Right atrium auricular region (tissue), 2 donors: ENCODE measurements at places on chromosomes 3 and 15. TPM values are rescaled to one million over a fixed set of nuclear protein-coding genes. Genes with fewer than 3 reads are reported as not detected.

DNA sequence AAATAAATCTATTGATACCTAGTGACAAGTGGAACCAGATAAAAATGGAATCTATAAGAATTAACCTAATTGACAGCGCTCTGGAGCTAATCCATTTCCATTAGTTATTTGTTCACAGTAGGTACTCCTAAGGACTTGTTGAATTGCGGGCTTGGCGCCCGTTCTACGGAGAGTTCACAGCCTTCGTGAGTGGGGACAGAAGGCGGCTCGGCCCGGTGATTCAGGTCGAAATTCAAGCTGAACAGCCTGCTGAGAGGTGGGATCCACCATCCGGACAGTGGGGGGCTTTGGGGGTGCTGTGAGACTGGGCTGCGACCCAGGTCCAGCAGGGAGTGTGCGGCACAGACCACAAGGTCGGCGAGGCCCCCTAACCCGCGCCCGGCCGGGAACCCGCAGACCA, 779 bp upstream of the CTNNB1 start:
- no peak for DNase-seq
- no peaks in the 10 kb centered on the region for H3K4me1 ChIP-seq
- H3K36me3 ChIP-seq = no peaks in the 10 kb centered on the region
- no peaks in the 10 kb centered on the region for H3K27me3 ChIP-seq
- peak overlapping the region; percentile 94 for H3K27ac ChIP-seq
- H3K4me3 ChIP-seq = peak overlapping the region; percentile 82

- no peak overlapping the region for H3K4me3 ChIP-seq
- H3K27me3 ChIP-seq = no peaks in the 10 kb centered on the region
- H3K36me3 ChIP-seq = peaks cover 7% of the 10 kb centered on the region
- DNase-seq = peak; percentile 90
Measured at GRCh38 chr3:4741404-4742307, 237.6 kb upstream of the BHLHE40 start.

GRCh38 chr3:193796089-193796488, 203.1 kb downstream of the OPA1 start:
- no peak overlapping the region for H3K27ac ChIP-seq
- no peak overlapping the region for H3K4me3 ChIP-seq
- H3K27me3 ChIP-seq = no peaks in the 10 kb centered on the region
- H3K4me1 ChIP-seq = no peaks in the 10 kb centered on the region

- DNase-seq = no peak
- H3K4me3 ChIP-seq = no peak overlapping the region
- H3K4me1 ChIP-seq = no peaks in the 10 kb centered on the region
- no peak overlapping the region for H3K27ac ChIP-seq
- no peaks in the 10 kb centered on the region for H3K27me3 ChIP-seq
Measured at GRCh38 chr3:115999001-115999585, 375.8 kb downstream of the GAP43 start.

HEG1 gene
- total RNA-seq = 210 TPM

- H3K4me1 ChIP-seq = no peaks in the 10 kb centered on the region
- no peak overlapping the region for H3K27ac ChIP-seq
- H3K27me3 ChIP-seq = no peaks in the 10 kb centered on the region
- no peak overlapping the region for H3K4me3 ChIP-seq
- no peaks in the 10 kb centered on the region for H3K36me3 ChIP-seq
- no peak for DNase-seq
Measured at GRCh38 chr3:180749322-180749721, 70.0 kb upstream of the CCDC39 start.

- no peaks in the 10 kb centered on the region for H3K36me3 ChIP-seq
- DNase-seq = no peak
- H3K4me1 ChIP-seq = peaks cover 17% of the 10 kb centered on the region
- H3K27me3 ChIP-seq = no peaks in the 10 kb centered on the region
Measured at GRCh38 chr3:12751571-12751970, 7.5 kb downstream of the TMEM40 start.

KIF15 gene
- 0.63 TPM for total RNA-seq

GOLGA6A gene
- total RNA-seq = not detected

DNA sequence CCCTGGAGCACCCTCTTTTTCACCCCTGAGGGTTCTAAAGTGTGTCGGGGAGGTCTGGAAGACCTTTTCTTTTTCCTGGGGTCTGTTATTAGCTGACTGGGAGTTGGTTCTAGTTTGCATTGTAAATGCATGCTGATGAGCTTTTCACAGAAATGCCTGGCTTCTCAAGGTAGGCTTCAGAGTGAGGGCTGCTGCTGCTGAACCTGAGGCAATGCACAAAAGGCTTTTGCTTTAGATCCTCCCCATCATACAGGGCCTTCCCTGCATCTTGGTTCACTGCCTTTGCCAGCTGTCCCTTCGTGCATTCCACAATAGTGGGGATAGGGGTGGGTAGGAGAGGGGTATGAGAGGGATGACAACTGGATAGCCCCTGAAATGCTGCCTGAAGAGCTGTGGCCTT, 46.6 kb downstream of the FAH start:
- H3K27me3 ChIP-seq = no peaks in the 10 kb centered on the region
- peak; percentile 23 for DNase-seq
- H3K4me3 ChIP-seq = no peak overlapping the region
- H3K4me1 ChIP-seq = no peaks in the 10 kb centered on the region

DNA sequence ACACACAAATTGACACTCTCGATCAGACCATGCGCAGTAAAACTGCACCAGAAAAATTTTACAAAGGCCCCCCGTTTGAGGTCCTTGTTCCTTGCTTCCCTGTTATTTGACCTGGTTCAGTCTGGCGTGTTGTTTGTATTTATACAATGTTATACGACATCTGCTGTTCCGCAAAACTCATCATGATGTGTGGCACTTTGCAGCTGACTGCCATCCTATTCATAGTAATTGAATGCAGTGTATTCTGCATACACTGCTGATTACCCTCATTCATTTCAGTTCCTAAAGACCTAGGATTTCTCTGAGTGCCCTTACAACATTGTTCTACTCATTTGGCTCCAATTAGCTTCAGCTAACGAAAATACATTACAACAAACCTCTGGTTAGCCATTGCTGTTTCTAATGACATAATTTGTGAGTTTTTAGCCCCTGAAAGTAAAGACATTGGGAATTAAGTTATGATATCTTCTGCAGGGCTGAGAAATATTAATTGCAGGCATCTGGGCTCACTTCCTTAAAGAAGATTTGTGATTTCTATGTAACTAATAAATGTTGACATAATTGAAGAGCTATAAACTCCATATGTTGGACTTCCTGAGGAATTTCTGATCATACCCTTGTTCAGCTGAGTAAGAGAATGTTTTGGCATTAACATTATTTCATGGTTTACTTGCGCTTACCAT, 75.7 kb downstream of the C3orf38 start:
- H3K4me1 ChIP-seq = no peaks in the 10 kb centered on the region
- no peak for DNase-seq
- no peak overlapping the region for H3K27ac ChIP-seq
- H3K27me3 ChIP-seq = no peaks in the 10 kb centered on the region
- H3K36me3 ChIP-seq = no peaks in the 10 kb centered on the region
- H3K4me3 ChIP-seq = no peak overlapping the region

CCR5 gene
- total RNA-seq = 1.1 TPM

CAV3 gene
- 16.7 TPM for total RNA-seq

- H3K4me3 ChIP-seq = no peak overlapping the region
- no peaks in the 10 kb centered on the region for H3K27me3 ChIP-seq
- H3K4me1 ChIP-seq = peaks cover 11% of the 10 kb centered on the region
Measured at GRCh38 chr15:92316586-92317295, 76.9 kb upstream of the ST8SIA2 start.

HGD gene
- 0.41 TPM for total RNA-seq

DNA sequence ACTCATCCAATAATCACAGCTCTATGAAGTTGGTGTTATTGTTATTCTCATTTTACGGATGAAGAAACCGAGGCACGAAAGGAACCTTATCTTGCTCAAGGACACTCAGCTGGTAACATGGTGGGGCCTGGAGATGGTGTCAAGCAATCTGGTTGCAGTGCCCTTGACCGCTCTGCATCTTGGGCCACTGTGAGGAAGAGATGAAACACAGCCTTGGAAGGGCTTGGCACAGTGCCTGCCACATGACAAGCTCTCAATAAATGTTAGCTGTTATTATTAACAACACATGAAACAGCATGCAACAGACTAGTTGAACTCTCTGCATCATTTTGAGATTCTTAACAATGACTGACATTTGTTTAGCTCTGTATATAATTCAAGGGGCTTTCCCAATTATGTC, 10.1 kb upstream of the ITGA11 start:
- H3K27ac ChIP-seq = no peak overlapping the region
- H3K4me3 ChIP-seq = no peak overlapping the region
- H3K27me3 ChIP-seq = no peaks in the 10 kb centered on the region
